Panc1 (cell line): ENCODE measurements at places on chromosomes 6 and 20. TPM values are rescaled to one million over a fixed set of nuclear protein-coding genes. Genes with fewer than 3 reads are reported as not detected.

Gene FKBP1C
- total RNA-seq = 0.49 TPM

Gene PROCR
- total RNA-seq = 38.0 TPM

Gene PI16
- not detected for total RNA-seq

Gene HSP90AB1
- 1,253 TPM for total RNA-seq

Gene BTN1A1
- total RNA-seq = 0.10 TPM

Gene TDRD6
- total RNA-seq = not detected

Gene HLA-DPB1
- 0.64 TPM for total RNA-seq

Gene RAET1L
- total RNA-seq = not detected

- no peaks in the 10 kb centered on the region; the same call in 1 of the 2 replicates for H3K27me3 ChIP-seq
- no peak overlapping the region for H3K27ac ChIP-seq
- peaks cover 14% of the 10 kb centered on the region; the same call in 1 of the 2 replicates for H3K4me1 ChIP-seq
- no peaks in the 10 kb centered on the region for H3K36me3 ChIP-seq
- H3K4me3 ChIP-seq = peak overlapping the region; percentile 53
- no peak for DNase-seq
These were observed 1.3 kb downstream of the SCUBE3 start for GRCh38 chr6:35214869-35215664.

DNA sequence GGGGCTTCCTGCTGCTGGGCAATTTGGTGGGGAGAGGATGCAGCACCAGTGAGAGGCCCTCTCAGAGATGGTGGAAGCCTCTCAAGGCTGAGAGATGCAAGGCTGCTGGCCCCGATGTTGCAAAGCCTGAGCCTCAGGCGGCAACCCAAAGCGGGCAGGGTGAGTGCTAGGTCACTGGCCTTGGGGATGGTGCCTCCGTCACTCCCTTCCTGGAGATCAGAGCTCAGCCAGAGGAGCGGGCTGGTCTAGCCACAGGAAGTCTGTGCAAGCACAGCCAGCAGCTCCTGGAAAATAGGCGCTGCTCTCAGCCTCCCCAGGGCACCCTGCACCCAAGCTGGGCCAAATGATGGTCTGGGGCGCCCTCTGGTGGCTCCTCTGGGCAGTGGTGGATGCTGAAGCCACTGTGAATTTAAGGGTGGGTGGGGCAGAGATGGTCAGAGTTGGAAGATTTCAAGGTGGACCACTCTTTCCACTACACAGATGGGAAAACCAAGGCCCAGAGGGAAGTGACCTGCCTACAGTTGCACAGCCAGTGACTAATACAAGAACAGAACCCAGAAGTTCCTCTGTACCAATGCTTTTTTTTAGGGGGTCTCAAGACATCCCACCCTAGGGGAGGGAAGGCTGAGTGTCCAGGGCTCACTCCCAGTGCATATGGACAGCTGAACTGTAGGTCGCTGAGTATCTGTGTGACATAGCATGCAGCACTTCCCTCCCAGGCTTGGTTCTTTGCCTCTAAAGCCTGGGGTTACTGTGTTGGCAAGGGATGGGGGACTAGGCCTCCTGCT is 20.8 kb downstream of the C20orf203 start:
- no peaks in the 10 kb centered on the region for H3K27me3 ChIP-seq
- H3K27ac ChIP-seq = no peak overlapping the region
- no peaks in the 10 kb centered on the region for H3K36me3 ChIP-seq
- 0 out of 2 replicates have a peak, but pooled peaks cover 2% of the 10 kb centered on the region for H3K4me1 ChIP-seq
- DNase-seq = peak; percentile 20
- H3K4me3 ChIP-seq = no peak overlapping the region

DNA sequence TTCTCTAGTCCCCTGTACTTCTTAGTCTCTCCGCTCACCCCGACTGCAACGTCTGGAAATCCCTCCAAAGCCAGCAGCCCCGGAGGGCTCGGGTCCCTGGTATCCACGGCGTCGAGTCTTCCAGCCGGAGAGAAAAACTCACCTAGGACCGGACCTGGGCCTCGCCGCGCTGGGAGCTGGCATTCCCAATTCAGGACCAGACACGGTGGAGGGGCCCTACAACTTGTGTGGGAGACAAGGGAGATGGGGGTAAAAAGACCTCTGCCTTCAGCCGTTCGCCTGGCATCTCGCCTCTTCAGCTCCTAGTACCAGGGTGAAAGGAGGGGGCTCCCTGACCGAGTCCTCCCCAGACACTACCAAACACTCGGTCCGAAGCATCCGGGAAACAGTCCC is 64.3 kb downstream of the GPX5 start:
- peaks cover 15% of the 10 kb centered on the region for H3K4me1 ChIP-seq
- H3K27me3 ChIP-seq = peaks cover 9% of the 10 kb centered on the region; the same call in 1 of the 2 replicates
- peak overlapping the region; percentile 23 for H3K4me3 ChIP-seq
- DNase-seq = no peak
- no peaks in the 10 kb centered on the region for H3K36me3 ChIP-seq

- DNase-seq = no peak
- peaks cover 4% of the 10 kb centered on the region for H3K4me1 ChIP-seq
- H3K27me3 ChIP-seq = no peaks in the 10 kb centered on the region
- H3K36me3 ChIP-seq = no peaks in the 10 kb centered on the region
These were observed 52.6 kb upstream of the NAA20 start for GRCh38 chr20:19964289-19965265.

GRCh38 chr20:46666818-46667515 is 15.7 kb upstream of the SLC13A3 start:
- no peaks in the 10 kb centered on the region for H3K36me3 ChIP-seq
- H3K4me1 ChIP-seq = no peaks in the 10 kb centered on the region
- no peak overlapping the region for H3K27ac ChIP-seq
- no peak for DNase-seq
- H3K4me3 ChIP-seq = no peak overlapping the region
- H3K27me3 ChIP-seq = no peaks in the 10 kb centered on the region

DNA sequence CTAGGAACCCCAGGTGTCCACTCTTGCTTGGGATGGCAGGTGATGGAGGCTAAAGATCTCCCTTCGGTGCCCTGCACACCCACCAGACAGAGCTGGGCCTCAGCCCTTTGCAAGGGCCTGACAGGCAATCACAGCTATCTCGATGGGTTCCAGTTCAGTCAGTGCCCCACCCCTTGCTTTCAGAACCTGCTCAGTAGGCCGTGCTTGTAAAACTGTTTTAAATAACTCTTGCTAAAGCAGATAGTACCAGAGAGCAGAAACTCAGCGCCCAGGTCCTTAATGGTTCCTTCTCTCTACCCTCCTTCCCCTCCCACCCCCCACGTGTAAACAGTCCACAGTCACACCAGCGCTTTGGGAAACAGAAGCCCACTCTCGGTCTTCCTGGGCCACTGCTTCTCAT is 39.2 kb downstream of the C6orf132 start:
- no peak for DNase-seq
- no peaks in the 10 kb centered on the region for H3K27me3 ChIP-seq
- H3K27ac ChIP-seq = no peak overlapping the region
- H3K4me1 ChIP-seq = peaks cover 12% of the 10 kb centered on the region
- H3K4me3 ChIP-seq = no peak overlapping the region

GRCh38 chr6:148244217-148244935 is 98.3 kb upstream of the SASH1 start:
- no peaks in the 10 kb centered on the region for H3K36me3 ChIP-seq
- H3K4me3 ChIP-seq = no peak overlapping the region
- H3K4me1 ChIP-seq = no peaks in the 10 kb centered on the region
- no peak for DNase-seq
- H3K27me3 ChIP-seq = no peaks in the 10 kb centered on the region

DNA sequence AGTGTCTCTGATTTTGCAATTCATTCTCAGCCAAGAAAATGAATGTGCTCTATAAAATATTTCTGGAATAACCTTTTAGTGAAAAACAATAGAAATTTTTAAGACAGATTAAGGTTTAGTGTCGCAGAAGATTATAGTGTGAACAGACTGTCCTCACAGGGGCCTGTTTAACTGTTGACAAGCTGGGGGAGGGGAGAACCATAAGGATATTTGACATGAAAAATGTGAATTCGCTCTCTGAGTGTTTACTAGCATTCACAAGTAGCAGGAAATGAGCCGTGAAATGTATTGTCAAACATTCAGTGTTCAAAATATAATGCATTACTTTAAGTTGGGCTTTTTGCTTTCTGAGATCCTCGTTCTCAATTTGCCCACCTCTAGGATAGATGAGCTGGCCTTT is 134.8 kb upstream of the TSHZ2 start:
- H3K27me3 ChIP-seq = no peaks in the 10 kb centered on the region
- H3K36me3 ChIP-seq = no peaks in the 10 kb centered on the region
- H3K4me1 ChIP-seq = no peaks in the 10 kb centered on the region
- no peak for DNase-seq
- no peak overlapping the region for H3K27ac ChIP-seq
- no peak overlapping the region for H3K4me3 ChIP-seq

DNA sequence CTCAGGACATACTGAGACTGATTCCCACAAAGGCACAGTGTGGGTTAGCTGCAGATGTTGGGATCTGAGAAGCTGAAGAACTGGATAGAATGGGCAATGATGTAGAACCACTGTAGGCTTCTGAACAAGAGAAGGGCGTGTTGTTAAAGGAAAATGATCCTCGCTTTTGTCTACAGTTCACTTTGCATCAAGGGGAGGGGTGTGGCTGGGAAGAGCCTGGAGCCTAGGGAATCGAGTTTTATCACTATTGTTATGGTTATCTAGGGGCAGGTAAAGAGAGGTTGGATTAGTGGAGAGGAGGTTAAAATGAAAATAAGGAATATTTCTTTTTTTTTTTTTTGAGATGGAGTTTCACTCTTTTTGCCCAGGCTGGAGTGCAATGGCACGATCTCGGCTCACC is 768.1 kb downstream of the KIF16B start:
- H3K4me3 ChIP-seq = no peak overlapping the region
- no peaks in the 10 kb centered on the region for H3K27me3 ChIP-seq
- H3K27ac ChIP-seq = no peak overlapping the region

DNA sequence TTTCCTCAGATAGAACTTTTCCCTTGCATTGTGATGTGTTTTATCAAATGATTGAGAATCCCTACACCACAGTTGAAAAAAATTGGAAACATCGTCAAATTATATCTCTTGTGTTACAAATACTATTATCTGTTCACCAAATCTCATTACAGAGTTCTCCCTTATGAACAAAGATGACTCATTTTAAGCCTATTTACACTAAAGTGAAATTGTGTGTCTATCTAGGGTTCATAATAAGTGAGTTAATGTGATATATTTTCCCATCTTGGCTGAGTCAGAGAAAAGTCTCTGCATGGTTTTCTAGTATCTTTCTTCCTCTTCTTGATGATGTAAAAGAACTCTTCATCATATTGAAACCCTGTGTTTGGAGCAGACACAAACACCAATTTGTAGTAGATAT is 1263.3 kb upstream of the EYS start:
- H3K27me3 ChIP-seq = no peaks in the 10 kb centered on the region
- no peak overlapping the region for H3K27ac ChIP-seq
- H3K36me3 ChIP-seq = no peaks in the 10 kb centered on the region
- H3K4me1 ChIP-seq = no peaks in the 10 kb centered on the region
- DNase-seq = no peak

DNA sequence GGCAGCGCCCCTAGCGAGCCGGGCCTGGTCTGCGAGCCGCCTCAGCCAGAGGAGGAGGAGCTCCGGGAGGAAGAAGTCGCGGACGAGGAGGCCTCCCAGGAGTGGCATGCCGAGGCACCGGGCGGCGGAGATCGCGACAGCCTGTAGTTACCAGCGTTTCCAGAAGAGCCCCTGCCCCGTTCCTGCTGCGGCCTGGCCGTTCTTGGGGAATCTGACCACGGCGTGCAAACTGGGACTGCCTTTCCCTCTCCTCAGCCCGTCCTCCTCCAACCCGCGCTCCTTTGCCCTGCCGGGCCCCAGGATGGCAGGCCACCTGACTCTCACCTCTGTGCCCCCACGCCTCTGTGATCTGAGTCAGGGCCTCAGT is 802 bp downstream of the HDGFL1 start:
- H3K27ac ChIP-seq = no peak overlapping the region
- no peak for DNase-seq
- no peaks in the 10 kb centered on the region for H3K27me3 ChIP-seq
- H3K36me3 ChIP-seq = no peaks in the 10 kb centered on the region
- no peaks in the 10 kb centered on the region for H3K4me1 ChIP-seq

DNA sequence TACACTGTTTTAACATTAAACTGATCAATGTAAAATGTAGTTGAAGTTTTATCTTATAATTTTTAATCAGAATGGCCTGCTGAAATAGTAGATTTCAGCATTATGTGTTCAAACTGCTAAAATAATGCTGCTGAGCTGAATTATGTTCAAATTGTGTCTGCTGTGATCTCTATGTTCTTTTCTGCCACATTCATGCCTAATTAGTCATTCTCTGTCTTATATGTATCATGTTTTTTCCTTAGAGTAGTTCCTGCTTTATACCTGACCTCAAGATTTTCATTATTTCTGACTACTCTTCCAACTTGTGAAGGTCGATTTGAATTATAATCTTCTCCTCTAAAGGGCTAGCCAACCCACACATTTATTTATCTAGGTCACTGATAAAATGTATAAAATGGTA is 476.7 kb upstream of the EPHA7 start:
- H3K36me3 ChIP-seq = no peaks in the 10 kb centered on the region
- no peak overlapping the region for H3K4me3 ChIP-seq
- no peak overlapping the region; the same call in 1 of the 2 replicates for H3K27ac ChIP-seq
- no peaks in the 10 kb centered on the region for H3K27me3 ChIP-seq
- no peak for DNase-seq
- H3K4me1 ChIP-seq = no peaks in the 10 kb centered on the region

- H3K36me3 ChIP-seq = no peaks in the 10 kb centered on the region
- no peak overlapping the region for H3K27ac ChIP-seq
- no peaks in the 10 kb centered on the region for H3K4me1 ChIP-seq
- no peak overlapping the region for H3K4me3 ChIP-seq
These were observed 7.5 kb upstream of the ELOVL4 start for GRCh38 chr6:79954849-79955248.

GRCh38 chr6:66065313-66065712 is 358.3 kb upstream of the EYS start:
- H3K36me3 ChIP-seq = no peaks in the 10 kb centered on the region
- no peaks in the 10 kb centered on the region for H3K4me1 ChIP-seq
- DNase-seq = no peak
- H3K4me3 ChIP-seq = no peak overlapping the region
- H3K27ac ChIP-seq = no peak overlapping the region

GRCh38 chr20:57394121-57395082 is 3.2 kb downstream of the RBM38 start:
- H3K27ac ChIP-seq = no peak overlapping the region
- H3K36me3 ChIP-seq = peaks cover 2% of the 10 kb centered on the region; the same call in 1 of the 2 replicates
- no peaks in the 10 kb centered on the region for H3K27me3 ChIP-seq

GRCh38 chr20:6767536-6768227 is at the start of gene BMP2:
BMP2 (plus strand) TSS chr20:6767686; CDS start chr20:6770127, 2,441 bp downstream.
- H3K36me3 ChIP-seq = no peaks in the 10 kb centered on the region
- no peak for DNase-seq
- H3K4me1 ChIP-seq = no peaks in the 10 kb centered on the region
- H3K27me3 ChIP-seq = peaks cover 10% of the 10 kb centered on the region
